ENCODE measurements at places on chromosomes 3 and 15. TPM values are rescaled to one million over a fixed set of nuclear protein-coding genes. Genes with fewer than 3 reads are reported as not detected.

ACKR2 gene
- 0.18 TPM for polyA plus RNA-seq

KNG1 gene
- not detected for polyA plus RNA-seq

GRAMD1C gene
- polyA plus RNA-seq = 0.93 TPM

DNA sequence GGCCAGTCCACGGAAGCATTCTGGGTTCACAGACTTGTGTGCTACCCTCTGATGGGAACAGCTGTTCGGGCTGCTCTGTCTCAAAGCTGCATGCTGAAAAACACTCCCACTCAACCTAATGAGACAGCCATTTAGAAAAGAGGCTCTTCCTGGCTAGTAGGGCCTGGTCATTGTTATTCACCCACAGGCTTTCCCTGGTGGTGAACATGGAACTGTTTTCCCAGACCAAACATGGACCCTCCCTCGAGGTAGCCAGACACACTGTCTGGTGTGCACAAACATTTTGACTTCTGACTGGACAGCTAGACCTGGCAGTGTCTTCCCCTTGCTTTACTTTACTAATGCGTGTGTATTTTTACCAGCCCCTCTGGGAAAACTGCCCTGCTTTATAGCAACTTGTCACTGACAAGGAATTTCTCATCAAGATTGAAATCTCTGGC lies 39.0 kb downstream of the MECOM start:
- no peaks in the 10 kb centered on the region for H3K36me3 ChIP-seq
- DNase-seq = no peak
- H3K4me1 ChIP-seq = no peaks in the 10 kb centered on the region
- H3K27me3 ChIP-seq = no peaks in the 10 kb centered on the region

DNA sequence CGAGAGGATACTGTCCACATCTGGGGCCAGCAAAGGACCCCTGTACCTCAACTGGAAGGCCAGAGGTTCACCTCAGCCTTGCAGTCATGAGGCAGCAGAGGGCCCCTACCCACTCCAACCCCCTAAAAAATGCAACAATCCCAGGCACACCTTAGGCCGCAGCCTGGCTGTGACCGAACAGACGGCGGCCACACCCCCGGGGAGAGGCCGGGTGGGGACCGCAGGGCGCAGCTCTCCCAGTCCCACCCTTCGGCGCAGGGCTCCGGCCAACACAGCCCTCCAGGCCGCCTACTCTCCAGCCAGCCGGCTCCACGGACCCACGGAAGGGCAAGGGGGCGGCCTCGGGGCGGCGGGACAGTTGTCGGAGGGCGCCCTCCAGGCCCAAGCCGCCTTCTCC lies 457 bp upstream of the DNAJA4 start:
- peak overlapping the region; percentile 80 for H3K4me3 ChIP-seq
- H3K27ac ChIP-seq = no peak overlapping the region
- peak; percentile 9 for DNase-seq
- no peaks in the 10 kb centered on the region for H3K36me3 ChIP-seq

- H3K36me3 ChIP-seq = peaks cover 32% of the 10 kb centered on the region
- DNase-seq = peak; percentile 48
- peaks cover 15% of the 10 kb centered on the region for H3K27me3 ChIP-seq
- H3K4me3 ChIP-seq = peak overlapping the region; percentile 98
- peaks cover 40% of the 10 kb centered on the region for H3K4me1 ChIP-seq
Measured at GRCh38 chr3:53890726-53891475, 758 bp downstream of the SELENOK start.
